ENCODE measurements at places on chromosomes 1 and 21.

DNA sequence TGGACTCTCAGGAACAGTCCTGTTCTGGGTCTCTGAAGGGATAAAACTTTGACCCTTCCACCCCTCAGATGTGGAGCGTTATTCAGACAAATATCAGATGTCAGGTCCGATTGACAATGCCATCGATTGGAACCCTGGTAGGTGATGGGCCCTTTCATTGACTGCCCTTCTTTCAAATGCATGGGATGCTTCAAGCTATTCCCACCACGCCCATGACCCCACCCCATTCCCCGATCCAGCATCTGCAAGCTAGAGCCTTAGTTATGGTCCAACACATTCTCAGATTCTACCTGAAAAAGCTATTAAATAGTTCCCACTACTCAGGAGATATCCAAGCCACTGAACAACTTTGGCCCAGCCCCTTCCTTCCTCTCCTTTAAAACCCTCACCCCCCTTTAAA is 12.5 kb downstream of the POLR3GL start:
- no peak for DNase-seq

DNA sequence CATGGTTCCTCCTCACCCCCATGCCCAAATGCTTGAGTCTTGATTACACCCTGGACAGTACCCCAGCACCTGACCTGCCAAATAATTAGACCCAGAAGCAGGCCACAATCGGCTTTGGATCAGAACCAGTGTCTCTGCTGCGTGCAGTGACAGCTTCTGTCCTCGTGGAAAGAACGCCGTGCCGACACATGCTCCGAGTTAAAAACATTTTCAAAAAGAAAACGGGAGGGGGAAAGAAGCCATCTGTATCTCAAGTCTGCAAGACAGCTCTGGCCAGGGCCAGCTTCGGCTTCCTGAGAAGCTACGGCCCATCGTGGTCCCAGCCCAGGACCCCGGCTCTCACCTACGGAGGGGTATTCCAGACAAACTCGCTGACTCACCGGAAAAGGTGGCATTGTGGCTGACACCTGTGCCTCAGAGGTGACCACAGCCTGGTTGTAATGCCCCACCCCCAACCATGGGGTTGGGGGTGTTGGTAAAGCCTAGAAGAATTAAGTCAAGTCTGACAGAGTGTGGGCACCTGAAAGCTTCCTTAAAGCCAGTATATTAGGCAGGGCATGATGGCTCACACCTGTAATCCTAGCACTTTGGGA is 25.8 kb downstream of the SSBP3 start:
- peak; percentile 85 for DNase-seq

DNA sequence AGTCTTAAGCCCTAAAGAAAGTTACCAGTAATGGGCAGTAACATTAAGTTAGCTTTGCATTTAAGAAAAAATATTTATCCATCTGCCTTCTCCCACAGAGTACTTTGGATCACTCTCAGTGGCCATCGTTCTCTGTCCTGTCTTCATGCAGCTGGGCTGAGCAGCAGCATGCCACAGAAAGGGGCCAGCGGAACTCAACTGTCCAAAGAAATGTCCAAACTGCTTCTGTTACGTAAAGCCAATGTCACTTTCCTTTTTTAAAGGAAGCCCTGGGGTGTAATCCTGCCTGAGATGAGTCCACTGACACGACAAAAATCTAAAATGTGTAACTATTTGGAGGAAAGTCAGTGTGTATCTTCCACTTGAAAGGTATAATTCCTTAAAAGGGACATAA is 291.6 kb downstream of the SMYD3 start:
- DNase-seq = no peak

- no peak for DNase-seq
Observed at GRCh38 chr1:158692356-158692755, 5.8 kb upstream of the SPTA1 start.

DNA sequence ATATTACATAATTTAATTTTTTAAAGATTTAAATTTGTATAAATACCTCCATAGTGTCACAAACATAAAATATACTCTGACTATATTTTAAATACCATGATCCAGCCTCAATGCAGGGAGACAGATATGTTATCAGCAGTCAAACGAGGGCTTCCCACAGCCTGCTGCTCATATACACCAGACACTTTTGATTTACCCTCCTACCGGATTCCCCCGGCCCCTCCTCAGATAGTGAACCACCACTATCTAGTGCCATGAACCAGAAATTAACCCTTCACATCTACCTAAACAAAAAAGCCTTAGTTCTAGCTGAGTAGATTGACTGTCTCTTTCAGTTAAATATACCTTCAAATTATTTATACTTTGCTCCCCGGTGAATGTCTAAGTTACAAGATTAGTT is 52.4 kb upstream of the C1orf53 start:
- DNase-seq = no peak

DNA sequence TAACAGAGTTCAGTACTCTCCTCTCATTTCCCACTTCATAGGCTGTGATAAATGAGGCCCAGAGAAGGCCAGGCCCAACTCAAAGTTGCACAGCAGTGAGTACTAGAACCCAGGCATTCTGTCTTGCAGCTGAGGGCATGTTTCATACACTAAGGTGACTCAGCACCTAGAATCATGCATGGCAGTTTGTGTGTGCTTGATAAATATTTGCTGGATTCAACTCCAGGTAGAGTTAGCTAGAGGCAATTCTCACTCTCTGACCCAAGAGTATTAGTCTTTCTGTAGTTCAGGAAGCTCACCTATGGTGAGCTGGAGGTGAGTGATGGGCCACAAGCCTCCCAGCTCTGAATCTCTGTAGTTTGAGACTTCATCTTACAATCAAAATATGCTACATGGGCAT is 10.7 kb downstream of the NKAIN1 start:
- no peak for DNase-seq

DNA sequence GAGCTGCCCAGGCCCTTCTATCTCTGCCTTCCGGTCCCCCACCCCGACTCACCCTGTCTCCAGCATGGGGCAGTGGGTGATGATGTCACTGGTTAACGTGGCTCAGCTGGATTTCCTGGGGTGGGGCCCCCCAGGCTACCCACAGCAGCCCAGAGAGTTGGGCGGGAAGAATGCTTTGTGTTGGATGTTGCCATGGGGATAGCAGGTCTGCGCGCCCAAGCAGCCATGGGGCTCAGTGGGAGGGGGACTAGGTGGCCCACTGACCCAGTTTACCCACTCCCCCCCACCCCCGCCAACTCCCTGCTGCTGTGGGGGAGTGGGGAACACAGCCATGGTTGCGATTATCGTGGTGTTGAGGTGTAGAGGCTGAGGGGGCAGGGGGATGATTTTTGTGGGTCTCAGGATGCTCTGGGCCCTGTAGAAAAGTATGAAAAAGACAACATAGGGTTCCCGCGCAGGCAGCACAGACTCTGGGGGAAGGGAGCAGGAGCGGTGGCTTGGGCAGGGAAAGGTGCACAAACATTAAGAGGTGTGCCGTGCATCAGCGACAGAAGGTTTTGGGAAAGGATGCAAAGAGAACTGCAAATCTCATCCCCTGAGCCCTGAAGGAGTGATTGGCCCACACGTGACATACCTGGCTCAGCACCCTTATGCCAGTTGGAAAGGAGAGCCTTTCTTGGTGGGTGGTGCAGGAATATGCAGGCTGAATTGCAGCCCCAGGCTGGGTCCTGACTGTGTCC is 8.5 kb downstream of the CELSR2 start:
- DNase-seq = no peak

GRCh38 chr1:50427818-50428779 is 4.9 kb upstream of the DMRTA2 start:
- DNase-seq = no peak

DNA sequence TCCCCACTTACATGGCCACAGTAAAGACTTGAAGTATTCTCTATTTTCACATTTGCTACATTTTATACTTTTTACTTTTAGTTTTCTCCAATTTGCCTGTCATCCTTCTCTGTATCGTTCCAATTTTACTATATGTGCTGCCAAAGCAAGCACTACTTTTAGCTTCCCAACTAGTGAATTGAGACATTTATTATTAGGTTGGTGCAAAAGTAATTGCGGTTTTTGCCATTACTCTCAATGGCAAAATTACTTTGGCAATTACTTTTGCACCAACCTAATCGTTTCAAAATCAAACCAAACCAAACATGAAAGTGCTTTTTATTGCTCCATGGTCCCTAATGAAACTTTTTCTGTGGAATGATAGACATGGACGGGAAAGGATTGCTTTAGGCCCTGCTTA is 56.6 kb upstream of the ATF3 start:
- no peak for DNase-seq

- DNase-seq = no peak
Observed at GRCh38 chr1:21447311-21447710, 7.4 kb downstream of the NBPF3 start.

GRCh38 chr1:16243936-16244649 is 7.1 kb upstream of the CPLANE2 start:
- DNase-seq = peak; percentile 83

DNA sequence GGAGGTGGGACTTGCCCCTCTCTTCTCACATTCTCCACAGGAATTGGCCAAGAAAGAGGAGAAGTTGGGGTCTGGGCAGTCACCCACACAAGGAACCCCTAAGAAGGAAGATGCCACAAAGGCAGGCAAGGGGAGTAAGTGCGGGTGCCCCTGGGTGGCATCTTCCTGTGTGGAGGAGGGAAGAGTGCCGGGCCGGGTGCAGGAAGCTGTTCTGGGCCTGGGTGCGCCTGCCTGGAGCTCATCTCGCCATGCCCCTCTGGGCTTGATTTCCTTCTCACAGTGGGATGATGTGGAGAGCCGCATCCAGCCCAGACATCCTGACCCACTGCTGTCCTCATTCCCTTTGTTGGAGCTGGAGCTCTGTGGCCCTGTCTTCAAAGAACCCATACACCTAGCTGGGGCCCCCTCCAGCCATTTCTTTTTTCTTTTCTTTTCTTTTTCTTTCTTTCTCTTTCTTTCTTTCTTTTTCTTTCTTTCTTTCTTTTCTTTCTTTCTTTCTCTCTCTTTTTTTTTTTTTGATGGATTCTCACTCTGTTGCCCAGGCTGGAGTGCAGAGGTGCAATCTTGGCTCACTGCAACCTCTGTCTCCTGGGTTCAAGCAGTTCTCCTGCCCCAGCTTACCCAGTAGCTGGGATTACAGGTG is 9.3 kb downstream of the LRRC71 start:
- no peak for DNase-seq

GRCh38 chr1:99781798-99782197 is 15.4 kb upstream of the FRRS1 start:
- DNase-seq = no peak

DNA sequence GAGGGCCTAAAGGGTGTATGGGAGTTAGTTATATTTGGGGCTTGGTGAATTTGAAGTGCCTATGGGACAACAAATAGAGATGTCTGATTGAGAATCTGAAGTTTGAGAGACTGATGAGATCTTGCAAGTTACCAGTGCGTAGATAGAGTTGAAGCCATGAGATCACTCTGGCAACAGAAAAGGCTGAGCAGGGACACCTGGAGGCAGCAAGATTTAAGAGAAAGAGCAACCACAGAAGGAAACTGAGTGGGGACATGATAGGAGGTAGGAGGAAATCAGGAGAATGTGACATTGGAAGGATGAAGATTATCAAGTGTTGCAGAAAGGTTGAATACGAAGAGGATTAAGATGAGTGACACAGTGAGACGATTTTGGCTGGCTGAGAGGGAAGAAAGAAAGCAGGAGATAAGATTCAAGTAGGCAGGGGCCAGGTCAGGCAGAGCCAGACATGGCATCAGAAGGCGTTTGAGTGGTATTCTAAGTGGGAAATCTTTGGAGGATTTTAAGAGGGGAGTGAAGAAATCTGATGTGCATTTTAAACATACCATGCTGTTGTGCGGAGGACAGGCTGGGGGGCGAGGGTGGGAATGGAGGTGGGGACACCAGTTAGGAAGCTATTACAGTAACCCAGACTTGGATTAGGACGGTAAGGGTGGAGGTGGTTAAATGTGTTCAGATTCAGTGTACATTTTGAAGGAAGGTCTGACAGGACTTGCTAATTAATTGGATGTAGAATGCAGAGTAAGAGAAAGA is 3.0 kb upstream of the MPL start:
- DNase-seq = no peak

DNA sequence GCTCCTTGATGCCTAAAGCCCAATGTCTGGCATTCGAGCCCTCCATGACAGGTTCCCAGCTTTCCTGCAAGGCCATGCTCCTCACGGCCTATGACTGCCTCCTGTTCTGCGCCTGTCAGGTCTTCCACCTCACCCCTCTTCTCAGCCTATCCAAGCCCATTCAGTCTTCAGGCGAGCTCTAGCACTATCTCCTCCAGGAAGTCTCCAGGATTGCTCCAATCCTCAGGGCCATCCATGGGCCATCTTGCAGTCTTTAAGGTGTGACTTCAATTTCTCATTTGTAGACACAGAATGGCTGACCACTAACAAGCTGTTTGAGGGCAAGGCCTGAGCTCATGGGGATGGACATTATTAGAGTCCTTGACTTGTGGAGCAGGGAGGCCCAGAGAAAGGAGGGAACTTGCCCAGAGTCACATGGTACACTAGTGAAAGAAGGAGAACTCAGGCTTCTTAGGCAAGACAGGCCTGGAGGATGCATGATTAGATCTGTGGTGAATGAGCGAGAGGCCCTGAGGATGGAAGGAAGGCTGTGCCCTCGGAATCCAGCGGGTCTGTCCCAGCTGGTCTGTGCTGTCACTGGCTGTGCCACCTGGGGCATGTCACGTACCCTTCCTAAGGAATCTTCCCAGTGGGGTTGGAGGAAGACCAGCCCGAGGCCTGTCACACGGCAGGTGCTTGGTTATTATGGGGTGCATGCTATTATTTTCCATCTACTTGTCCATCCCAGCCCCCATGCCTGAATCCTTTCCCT is 1.2 kb upstream of the ACOT11 start:
- no peak for DNase-seq

GRCh38 chr1:35575416-35575958 is 2.4 kb downstream of the TFAP2E start:
- DNase-seq = no peak

- no peak for DNase-seq
Observed at GRCh38 chr1:191674626-191675179, 483.6 kb upstream of the RGS18 start.

DNA sequence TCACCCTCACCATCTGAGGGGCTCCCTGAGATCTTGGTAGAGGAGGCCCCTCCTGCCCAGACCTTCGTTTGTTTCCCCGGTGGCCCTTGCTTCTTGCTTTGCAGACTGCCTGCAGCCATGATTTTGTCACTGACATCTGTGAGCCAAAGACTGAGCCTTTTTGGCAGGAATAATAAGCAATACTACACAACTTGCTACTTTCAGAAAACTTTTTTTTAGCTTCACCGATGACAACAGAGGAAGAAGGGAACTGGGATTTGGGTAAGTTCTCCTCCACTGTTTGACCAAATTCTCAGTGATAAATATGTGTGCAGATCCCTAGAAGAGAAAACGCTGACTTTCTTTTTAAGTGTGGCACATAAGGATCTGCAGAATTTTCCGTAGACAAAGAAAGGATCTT is 11.7 kb upstream of the CD101 start:
- DNase-seq = no peak

DNA sequence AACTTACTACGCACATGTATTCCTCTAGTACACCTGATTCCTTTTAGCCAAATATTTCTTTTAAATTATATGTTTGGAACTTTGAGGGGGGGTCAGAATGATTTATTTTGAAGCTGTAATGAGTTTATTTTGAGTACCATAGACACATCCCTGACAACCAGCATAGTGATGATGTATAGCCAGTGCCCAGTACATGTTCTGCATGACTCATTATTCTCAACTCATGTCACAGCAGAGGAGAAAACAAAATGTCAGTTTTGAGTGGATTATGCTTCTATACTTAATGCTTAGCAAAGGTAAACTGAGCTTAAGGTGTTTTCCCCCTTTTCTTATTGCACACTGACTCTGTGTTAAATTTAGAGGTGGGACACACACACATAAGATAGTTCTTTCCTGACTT is 22.4 kb upstream of the LEPR start:
- DNase-seq = no peak
